ENCODE measurements at places on chromosomes 3 and 15.

GRCh38 chr3:10738688-10739372 lies 77.2 kb upstream of the SLC6A11 start:
- DNase-seq = peak; percentile 83

DNA sequence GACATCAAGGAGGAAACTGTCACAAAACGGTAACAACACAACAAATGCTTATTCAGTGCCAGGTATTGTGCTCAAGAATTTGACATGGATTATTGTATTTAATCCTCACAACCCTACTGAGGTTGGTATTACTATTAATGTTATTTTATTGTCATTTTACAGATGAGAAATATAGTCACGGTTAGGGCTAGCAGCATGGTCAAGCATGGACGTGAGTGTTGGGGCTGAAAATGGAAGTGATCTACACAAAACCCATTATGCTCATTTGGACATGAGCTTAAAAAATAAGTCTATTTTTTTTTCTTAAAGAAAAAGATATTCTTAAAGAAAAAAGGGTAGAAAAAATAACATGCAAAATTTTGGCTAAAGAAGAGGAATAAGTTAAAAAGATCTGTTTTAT lies 141.3 kb upstream of the SOX2 start:
- no peak for DNase-seq

DNA sequence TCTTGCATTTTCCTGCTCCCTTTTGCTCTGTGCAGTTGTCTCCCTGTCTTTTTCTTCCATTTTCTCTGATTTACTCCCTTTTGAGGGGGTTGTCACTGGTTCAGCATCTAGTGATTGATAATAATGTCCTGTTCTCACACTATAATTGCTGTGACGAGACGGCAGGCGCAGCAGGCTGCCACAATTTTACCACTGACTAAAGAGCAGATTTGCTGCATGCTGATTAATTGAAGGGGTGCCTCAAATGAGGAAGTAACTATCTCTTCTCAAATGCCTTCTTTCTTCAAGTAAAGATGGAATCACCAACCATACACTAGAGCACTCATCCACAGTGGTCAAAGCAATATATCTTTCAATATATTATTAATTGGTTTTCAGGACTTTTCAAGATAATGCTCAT lies 219.3 kb downstream of the CBLB start:
- no peak for DNase-seq

DNA sequence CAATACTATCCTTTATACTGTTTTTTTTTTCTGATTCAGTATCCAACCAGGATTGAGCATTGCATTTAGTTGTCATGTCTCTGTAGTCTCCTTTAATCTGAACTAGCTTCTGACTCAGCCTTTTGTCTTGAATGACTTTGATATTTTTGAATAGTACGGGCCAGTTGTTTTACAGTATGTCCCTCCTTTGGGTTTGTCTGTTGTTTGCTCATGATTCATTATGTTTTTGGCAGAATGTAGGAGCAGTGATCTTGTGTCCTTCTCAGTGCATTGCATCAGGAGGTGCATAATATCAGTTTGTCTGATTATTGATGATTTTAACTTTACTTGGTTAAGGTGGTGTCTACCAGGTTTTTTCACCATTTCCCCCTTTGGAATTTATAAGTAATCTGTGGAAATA lies 20.5 kb downstream of the EXOG start:
- no peak for DNase-seq

DNA sequence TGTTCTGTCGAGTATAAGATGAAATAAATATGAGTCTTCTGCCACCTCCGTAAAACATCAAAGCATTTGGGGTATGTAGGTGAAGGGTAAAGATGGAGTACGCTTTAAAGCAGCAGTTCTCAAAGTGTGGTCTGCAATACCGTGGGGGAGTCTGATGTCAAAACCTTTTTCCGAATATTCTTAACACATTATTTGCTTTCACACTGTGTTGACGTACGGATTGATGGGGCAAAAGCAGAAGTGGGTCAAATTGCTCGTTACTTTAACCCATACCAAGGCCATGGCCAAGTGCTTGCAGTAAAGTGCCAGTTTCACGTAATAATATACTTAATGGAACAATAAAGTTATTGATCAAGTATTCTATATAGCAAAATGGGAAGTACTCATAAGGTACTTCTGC lies 36.3 kb downstream of the PAK2 start:
- no peak for DNase-seq

- no peak for DNase-seq
Observed at GRCh38 chr3:27326202-27326601, 43.0 kb downstream of the NEK10 start.

DNA sequence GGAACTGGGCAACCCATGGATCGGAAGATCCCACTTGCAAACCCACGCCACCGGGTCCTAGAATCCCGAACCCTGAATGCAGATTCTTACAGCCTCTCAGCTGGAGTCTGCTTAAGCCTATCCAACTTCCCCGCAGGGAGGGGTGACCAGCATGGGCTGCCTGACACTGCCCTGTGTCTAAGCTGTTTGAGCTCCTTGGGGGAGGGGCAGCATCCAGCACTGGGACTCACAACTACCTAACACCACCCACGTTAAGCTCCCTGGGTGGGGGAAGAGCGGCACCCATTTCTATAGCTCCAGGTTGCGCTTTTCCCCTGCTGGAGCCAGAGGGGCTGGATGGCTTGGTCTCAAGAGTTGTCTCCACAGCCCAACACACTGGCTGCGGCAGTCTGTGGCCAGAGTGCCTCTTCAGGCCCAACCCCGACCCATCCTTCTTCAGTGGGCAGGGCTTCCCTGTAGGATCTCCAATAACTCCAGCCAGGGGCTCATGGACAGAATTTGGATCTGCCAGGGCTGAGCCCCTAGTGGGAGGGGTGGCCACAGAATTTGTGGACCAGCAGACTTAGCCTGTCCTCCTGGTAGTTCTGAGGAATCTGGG lies 649.2 kb downstream of the TUSC7 start:
- no peak for DNase-seq

GRCh38 chr3:183587336-183587735 lies 31.8 kb upstream of the KLHL6 start:
- DNase-seq = no peak

GRCh38 chr3:194148383-194148782 lies 12.4 kb downstream of the HES1 start:
- no peak for DNase-seq

GRCh38 chr15:42053010-42053409 lies 32.2 kb upstream of the PLA2G4E start:
- no peak for DNase-seq

DNA sequence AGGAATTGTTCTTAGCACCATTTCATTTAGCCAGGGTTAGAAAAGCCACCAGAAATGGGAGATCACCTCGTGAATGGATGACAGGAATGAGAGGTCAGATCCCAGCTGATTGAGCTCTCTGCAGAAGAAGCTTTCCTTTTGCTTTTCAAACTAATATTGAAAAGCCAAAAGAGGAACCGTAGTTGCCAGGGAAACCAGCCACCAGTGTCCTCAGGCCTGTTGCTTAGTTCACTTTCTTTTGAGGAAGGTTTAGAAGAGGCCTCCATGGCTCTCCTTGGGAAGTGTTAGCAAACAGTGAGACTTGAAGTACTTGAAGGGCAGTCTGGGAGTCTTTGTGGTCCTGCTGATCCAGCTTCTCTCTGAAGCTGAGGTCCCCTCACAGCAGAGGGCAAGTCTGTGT lies 7.4 kb upstream of the CCK start:
- no peak for DNase-seq

DNA sequence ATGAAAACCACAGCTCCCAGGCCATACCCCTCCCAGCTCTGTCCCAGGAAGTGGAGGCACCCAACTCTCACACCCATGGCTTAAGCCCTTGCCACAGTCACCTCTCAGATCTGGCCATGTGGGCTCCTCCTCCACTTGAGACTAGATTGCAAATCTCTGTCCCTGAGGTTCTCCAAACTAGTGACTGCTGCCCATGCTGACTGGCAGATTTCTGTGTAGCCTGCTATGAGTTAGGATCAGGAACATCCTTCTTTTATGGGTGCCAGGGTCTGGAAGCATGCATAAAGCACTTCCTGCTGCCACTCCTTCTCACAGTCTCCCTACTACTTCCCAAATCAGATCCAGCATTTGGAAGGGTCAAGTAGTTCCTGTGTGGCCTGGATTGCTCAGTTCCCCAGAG lies 59.6 kb upstream of the GOLIM4 start:
- DNase-seq = no peak

- no peak for DNase-seq
Observed at GRCh38 chr3:108292905-108293328, 3.4 kb upstream of the HHLA2 start.

GRCh38 chr15:101407439-101407838 lies 82.1 kb downstream of the PCSK6 start:
- no peak for DNase-seq

DNA sequence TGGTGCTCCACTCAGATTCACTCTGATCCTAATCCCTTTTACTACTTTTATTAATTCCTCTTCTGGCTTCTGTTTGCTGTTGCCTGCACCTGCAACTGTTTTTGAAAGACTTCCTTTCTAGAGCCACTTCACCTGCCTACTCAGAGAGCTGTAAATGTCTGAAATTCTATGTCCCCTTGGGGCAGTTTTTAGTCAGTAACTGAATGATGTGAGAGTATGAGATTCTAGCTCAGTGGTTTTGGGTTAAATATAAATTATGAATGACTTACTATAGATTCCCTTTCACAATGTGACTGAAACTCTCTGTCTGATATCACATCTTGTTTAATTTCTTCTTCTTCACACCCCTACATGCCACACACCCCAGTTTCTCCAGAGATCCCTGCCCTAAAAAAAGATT lies 47.8 kb upstream of the LRRC3B start:
- DNase-seq = no peak

- no peak for DNase-seq
Observed at GRCh38 chr15:93997071-93997658, 234.2 kb upstream of the MCTP2 start.

- DNase-seq = no peak
Observed at GRCh38 chr3:47120138-47120537, 43.8 kb downstream of the SETD2 start.

GRCh38 chr3:196639483-196640296 lies at the start of gene NRROS:
NRROS (plus strand) TSS chr3:196639694; CDS start chr3:196654540, 14,846 bp downstream.
- DNase-seq = peak; percentile 74

DNA sequence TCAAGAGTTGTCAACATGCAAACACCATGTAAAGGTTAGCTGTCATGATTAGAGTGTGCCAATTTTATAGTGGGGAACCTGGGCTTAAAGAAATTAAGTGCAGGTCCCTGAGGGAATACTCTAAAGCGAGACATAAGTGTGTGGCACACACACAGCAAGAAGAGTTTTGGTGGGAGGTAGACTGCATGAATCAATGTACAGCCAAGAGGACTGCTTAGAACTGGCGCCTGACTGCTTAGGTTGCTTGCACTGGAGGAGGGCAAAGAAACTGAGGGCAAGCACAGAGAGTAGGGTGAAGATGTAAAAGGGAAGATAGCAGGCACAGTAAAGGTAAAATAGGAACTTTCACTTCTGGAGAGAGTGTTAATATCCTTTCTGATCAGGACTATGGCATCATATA lies 184.9 kb downstream of the SOX2 start:
- no peak for DNase-seq

- DNase-seq = no peak
Observed at GRCh38 chr15:59260090-59260489, 53.4 kb downstream of the LDHAL6B start.

DNA sequence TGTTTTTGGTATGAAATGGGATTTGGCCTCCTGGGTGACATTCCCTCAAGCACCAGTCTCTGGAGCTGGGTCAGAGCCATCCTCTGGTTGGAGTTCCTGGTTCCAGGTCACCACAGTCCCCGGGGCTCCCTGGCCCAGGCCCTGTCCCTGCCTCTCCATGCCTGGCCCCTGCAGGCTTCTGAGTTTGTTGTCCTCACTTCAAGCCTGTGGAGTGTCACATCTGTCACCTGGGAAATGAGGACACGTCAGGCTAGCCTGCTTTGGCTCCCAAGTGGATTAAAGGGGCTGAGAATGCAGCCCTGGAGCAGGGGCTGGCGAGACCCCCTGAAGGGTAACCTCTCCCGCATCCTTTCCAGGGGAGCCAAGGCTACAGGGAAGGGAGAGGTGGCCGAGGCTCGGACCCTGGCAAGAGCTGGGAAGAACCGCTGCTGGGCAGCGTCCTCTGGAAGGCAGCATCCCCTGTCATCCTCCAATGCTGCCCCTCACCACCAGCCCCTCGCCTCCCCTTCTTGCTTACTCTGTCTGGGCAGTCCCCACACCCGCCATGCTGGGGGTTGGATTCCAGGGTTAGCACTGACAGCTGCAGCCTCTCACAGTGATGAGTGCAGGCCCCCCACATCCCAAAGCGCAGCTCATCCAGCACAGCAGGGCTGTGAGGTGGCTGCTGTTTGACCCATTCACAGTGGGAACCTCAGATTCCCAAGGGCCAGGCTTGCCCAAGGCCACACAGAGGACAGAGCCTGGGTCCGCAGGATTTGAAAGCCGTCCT lies 75.5 kb upstream of the IQSEC1 start:
- DNase-seq = no peak

DNA sequence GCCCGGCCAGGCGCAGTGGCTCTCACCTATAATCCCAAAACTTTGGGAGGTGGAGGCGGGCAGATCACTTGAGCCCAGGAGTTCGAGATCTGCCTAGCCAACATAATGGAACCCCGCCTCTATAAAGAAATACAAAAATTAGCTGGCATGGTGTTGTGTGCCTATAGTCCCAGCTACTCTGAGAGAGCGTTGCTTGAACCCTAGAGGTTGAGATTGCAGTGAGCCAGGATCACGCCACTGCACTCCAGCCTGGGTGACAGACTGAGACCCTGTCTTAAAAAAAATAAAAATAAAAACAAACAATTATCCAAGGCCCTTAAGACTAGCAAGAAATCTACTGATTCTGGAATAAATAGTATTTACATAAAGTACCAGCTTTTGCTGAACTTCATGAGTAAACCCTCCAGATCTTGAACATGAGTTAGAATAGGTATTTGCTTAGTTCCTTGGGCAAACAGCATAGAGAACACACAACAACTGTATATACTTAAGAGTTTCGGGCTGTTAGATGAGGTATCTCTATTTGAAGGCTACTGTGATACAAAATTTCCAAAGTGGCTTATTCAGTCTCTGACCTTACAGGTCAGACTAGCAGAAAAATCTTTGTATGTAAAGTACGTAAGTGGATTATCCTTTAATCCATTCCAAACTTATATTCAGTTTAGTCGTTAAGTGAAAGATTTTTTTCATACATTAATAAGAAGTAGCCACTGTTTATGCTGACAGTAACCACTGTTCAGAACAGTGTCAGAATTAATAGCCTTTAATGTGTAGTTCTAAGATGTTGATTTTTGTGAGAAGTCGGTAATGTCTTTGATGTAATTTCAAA lies 171.1 kb upstream of the CGNL1 start:
- DNase-seq = no peak

DNA sequence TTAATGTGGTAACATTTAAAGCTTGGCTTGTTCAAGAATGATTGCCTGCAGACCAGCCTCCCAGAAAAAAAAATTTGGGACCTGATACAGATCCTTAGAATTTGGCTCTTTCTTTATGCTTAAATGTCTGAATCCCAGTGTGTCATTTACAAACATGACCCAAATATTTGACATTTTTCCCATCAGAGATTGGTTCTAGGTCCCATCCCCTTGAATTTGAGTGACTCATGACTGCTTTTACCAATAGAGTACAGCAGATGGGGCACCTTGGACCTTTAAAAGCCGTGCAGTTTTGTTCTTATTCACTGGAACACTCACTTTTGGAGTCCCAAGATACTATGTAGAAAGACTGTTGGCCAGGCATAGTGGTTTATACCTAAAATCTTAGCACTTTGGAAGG lies 231.6 kb downstream of the ZIC1 start:
- DNase-seq = no peak

All from activated CD4-positive, alpha-beta T cell treated with anti-CD3 and anti-CD28 coated beads, Interleukin-2, amount 50 U/mL, for 48 hours (primary cell).